ENCODE measurements at places on chromosomes 3 and 15.
A peak's percentile ranks its signal among the peaks of the same experiment; 100 is the strongest.

- DNase-seq, result no peak
Observed at GRCh38 chr3:106184540-106185457, 316.0 kb upstream of the CBLB start.

GRCh38 chr3:128753715-128754114 is 27.7 kb downstream of the RAB7A start:
- DNase-seq, result no peak

DNA sequence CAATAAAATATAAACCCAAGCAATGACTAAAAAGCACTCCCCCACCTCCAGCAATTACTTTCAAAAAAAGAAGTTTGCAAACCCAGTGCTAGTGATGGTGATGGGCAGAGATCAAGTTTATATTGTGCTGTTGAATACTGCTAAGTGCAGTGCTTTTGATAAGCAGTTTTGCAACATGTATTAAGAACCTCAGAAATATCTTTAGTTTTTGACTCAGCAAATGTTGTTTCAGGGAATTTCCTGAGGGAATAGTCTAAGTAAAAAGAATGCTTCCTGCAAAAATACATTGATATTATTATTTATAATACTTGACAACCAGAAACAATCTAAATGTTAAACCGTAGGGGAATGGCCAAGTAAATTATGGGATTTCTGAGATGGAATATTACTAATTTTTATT is 69.3 kb downstream of the ADAMTSL3 start:
- no peak for DNase-seq

GRCh38 chr15:90934256-90934948 is 683 bp upstream of the UNC45A start:
- DNase-seq, result peak; percentile 72

DNA sequence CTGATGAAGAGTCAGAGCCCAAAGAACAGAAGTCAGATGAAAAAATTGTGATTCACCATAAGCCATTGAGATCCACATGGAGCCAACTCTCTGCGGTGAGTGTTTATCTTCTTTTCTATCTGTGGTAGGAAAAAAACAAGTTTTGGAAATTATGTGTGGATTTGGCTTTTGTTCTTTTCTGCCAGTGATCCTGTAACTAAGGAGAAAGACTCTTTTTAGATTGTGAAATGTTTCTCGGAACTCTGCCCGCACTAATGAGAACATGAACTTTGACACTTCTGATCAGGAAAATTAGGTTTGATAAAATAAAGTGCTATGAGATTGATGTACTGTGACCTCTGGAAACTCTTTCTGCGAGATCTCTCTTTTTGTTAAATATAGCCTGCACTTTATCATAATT is 8.4 kb downstream of the ARHGEF26 start:
- no peak for DNase-seq

DNA sequence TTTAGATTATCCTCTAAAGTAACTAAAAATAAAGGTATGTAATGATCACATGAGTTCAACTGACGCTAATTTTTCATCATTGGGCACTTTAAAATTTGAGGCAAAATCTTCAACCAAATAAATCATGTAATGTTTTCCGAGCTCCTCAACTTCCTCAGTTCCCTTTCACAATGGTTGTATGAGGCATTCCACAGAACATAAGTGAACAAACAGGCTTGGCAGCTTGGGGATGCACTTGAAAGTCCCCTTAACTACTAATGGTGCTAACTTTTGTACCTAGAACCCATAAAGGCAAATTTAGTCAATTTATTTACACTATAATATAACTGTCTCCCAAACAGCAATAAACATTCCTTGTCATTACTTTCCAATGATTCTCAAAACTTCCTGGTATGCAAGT is 1137.9 kb downstream of the ROBO2 start:
- DNase-seq, result no peak

DNA sequence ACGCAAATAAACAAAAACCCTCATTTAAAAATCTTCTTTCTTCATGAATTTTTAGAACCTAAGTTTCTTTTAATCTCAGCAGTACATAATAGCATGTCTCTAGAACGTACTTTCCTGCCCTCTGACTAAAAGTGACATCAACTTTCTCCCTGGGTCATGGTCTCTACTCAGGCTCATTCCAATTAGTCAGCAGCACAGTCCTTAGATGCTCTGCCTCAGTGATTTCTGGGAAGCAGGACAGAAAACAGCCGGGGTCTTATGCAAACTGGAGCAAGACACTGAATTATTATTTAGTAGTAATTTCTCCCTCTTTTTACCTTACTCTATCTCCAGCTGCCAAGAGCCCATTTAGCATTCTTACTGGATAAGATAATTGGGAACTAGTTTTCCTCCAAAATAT is 365.2 kb downstream of the TUSC7 start:
- no peak for DNase-seq

- no peak for DNase-seq
Observed at GRCh38 chr3:49238274-49239127, 38.5 kb downstream of the C3orf62 start.

Data from stimulated activated CD4-positive, alpha-beta T cell treated with anti-CD3 and anti-CD28 coated beads, Interleukin-1b, Interleukin-23, amount 100 ng/mL, for 1 hour (primary cell).